AG04450 (cell line): ENCODE measurements at places on chromosomes 7 and 10. TPM values are rescaled to one million over a fixed set of nuclear protein-coding genes. Genes with fewer than 3 reads are reported as not detected.

TBXAS1 gene
- 51.3 and 53.2 TPM in 2 replicates for polyA plus RNA-seq

SKIDA1 gene
- polyA plus RNA-seq, result 0.62 and 0.63 TPM in 2 replicates

CLRN3 gene
- polyA plus RNA-seq, result not detected in 2 replicates

CCDC186 gene
- 5.8 and 9.6 TPM in 2 replicates for polyA plus RNA-seq

CRYGN gene
- not detected in 2 replicates for polyA plus RNA-seq

PNLIPRP3 gene
- polyA plus RNA-seq, result not detected in 2 replicates

TWIST1 gene
- 19.4 and 26.5 TPM in 2 replicates for polyA plus RNA-seq

TAC1 gene
- not detected in 2 replicates for polyA plus RNA-seq

OIT3 gene
- polyA plus RNA-seq, result not detected in 2 replicates

ZEB1 gene
- polyA plus RNA-seq, result 128 and 154 TPM in 2 replicates

AOC1 gene
- not detected in 2 replicates for polyA plus RNA-seq

HTR5A gene
- not detected in 2 replicates for polyA plus RNA-seq

OR6V1 gene
- polyA plus RNA-seq, result not detected in 2 replicates

NUTM2D gene
- polyA plus RNA-seq, result 0.78 TPM in 2 replicates

CCT6A gene
- polyA plus RNA-seq, result 214 and 302 TPM in 2 replicates

ANKRD30A gene
- not detected in 2 replicates for polyA plus RNA-seq

C10orf71 gene
- not detected in 2 replicates for polyA plus RNA-seq

AUTS2 gene
- 1.5 and 2.0 TPM in 2 replicates for polyA plus RNA-seq

FAM25G gene
- not detected in 2 replicates for polyA plus RNA-seq

CPED1 gene
- 47.6 and 52.0 TPM in 2 replicates for polyA plus RNA-seq

PRR15 gene
- polyA plus RNA-seq, result not detected in 2 replicates

SYT15B gene
- 0.11 and 0.17 TPM in 2 replicates for polyA plus RNA-seq

PDZD7 gene
- polyA plus RNA-seq, result 0.27 and 0.60 TPM in 2 replicates

ANKRD22 gene
- polyA plus RNA-seq, result 0.05 TPM in 1 of 2 replicates, not detected in the other

SPDYE1 gene
- not detected in 2 replicates for polyA plus RNA-seq
